ENCODE measurements at places on chromosomes 1 and 21. TPM values are rescaled to one million over a fixed set of nuclear protein-coding genes. Genes with fewer than 3 reads are reported as not detected.

DNA sequence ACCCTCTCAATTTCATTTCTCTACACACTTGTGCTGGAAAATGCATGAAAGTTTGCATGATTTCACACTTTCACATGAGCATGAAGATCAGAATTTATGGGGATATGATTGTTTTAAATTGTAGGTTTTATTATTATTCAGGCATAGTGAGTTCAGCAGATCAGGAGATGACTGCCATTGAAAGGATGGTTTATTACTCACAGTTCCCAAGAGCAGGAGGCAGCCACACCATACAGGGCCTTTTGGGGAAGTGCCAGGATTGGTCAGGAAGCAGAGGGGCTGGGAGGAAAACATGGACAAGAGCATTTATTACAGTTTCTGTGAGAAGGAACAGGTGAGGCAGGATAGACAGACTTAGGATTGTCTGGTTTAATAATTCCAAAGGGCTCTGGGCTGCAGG lies 114.6 kb upstream of the KCNJ15 start:
- DNase-seq, result no peak
- H3K4me3 ChIP-seq, result no peak overlapping the region
- no peaks in the 10 kb centered on the region for H3K4me1 ChIP-seq

The ACBD3 gene
- total RNA-seq, result 20.6 TPM

The CD5L gene
- 2.0 TPM for total RNA-seq

The HSD17B7 gene
- total RNA-seq, result 58.2 TPM

- no peak overlapping the region for H3K27ac ChIP-seq
- no peaks in the 10 kb centered on the region for H3K36me3 ChIP-seq
- no peaks in the 10 kb centered on the region for H3K4me1 ChIP-seq
- H3K4me3 ChIP-seq, result no peak overlapping the region
- no peak for DNase-seq
Observed at GRCh38 chr1:3084726-3085125, 15.7 kb downstream of the PRDM16 start.

DNA sequence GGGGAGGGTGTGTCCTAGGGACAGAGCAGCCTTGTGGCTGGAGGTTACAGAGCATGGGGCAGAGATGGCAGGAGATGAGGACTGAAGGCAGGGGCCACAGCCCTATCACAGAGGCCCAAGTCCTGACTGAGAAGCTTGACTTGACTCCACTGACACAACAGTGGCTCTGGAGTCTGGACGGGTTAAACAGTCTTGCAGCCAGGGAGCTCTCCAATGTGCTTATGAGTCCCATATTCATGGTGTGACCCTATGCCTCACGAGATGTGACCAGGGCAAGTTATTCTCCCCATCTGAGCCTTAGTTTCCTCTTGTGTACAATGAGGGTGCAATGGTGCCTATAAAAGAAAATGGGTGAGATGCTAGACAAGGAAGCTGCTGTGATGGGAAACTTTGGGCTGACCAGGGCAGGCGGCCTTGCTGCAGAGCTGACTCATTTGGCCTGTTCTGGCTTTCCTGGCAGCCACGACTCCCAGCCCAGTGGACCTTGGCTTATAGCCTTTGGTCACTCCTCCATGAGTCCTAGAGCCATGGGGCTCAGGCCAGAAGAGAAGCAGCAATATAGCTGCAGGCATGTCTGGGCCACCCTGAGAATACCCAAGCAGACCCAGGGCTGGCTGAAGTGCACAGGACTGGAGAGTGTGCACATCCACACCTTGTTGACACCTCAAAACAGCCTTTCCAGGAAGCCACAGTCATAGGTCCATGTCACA lies 2.8 kb upstream of the TTC22 start:
- H3K4me1 ChIP-seq, result no peaks in the 10 kb centered on the region
- no peak overlapping the region for H3K4me3 ChIP-seq
- no peak overlapping the region for H3K27ac ChIP-seq
- H3K36me3 ChIP-seq, result no peaks in the 10 kb centered on the region

The ZP4 gene
- not detected for total RNA-seq

DNA sequence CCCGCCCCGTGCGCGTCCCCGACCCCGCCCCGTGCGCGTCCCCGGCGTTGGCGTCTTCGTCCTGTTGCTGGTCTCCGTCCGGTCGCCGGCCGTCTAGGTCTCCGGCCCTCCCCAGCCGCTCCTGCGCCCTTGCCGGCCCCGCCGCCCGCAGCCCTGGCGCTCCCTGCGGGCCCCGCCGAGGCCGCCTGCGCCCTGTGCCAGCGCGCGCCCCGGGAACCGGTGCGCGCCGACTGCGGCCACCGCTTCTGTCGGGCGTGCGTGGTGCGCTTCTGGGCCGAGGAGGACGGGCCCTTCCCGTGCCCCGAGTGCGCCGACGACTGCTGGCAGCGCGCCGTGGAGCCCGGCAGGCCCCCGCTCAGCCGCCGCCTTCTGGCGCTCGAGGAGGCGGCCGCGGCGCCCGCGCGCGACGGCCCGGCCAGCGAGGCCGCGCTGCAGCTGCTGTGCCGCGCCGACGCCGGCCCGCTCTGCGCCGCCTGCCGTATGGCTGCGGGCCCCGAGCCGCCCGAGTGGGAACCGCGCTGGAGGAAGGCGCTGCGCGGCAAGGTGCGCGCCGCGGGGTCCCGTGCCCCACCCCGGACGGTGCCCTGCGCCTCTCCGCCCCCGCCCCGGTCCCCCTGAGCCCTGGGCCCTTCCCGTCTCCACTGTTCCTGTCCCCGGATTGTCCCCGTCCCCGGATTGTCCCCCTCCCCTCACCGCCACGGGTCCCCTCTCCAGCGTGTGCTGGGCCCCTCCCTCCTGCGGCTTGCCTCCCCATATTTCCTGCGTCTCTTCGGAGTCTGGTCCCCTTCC lies at the start of gene RNF187:
RNF187 (plus strand) TSS at position 47 of the 789 bp plus-strand sequence.
- peaks cover 39% of the 10 kb centered on the region for H3K4me1 ChIP-seq
- peak; percentile 81 for DNase-seq

The SERPINC1 gene
- 0.26 TPM for total RNA-seq

GRCh38 chr1:71101839-71102376 lies 21.1 kb upstream of the ZRANB2 start:
- H3K4me3 ChIP-seq, result no peak overlapping the region
- no peaks in the 10 kb centered on the region for H3K4me1 ChIP-seq
- no peak for DNase-seq

GRCh38 chr1:234697015-234697414 lies 87.0 kb upstream of the IRF2BP2 start:
- H3K4me3 ChIP-seq, result no peak overlapping the region
- DNase-seq, result no peak
- H3K27ac ChIP-seq, result no peak overlapping the region
- H3K4me1 ChIP-seq, result no peaks in the 10 kb centered on the region
- H3K36me3 ChIP-seq, result no peaks in the 10 kb centered on the region

The GPR3 gene
- total RNA-seq, result 3.6 TPM

GRCh38 chr1:69702085-69702484 lies 134.4 kb downstream of the LRRC7 start:
- no peaks in the 10 kb centered on the region for H3K27me3 ChIP-seq
- no peak for DNase-seq
- H3K27ac ChIP-seq, result no peak overlapping the region
- no peaks in the 10 kb centered on the region for H3K4me1 ChIP-seq
- H3K36me3 ChIP-seq, result no peaks in the 10 kb centered on the region

The GSTM5 gene
- not detected for total RNA-seq

The FCMR gene
- not detected for total RNA-seq

GRCh38 chr1:238606457-238606856 lies 715.7 kb upstream of the ZP4 start:
- no peaks in the 10 kb centered on the region for H3K4me1 ChIP-seq
- no peaks in the 10 kb centered on the region for H3K27me3 ChIP-seq
- H3K27ac ChIP-seq, result no peak overlapping the region
- H3K4me3 ChIP-seq, result no peak overlapping the region

GRCh38 chr1:102724741-102725140 lies 383.6 kb downstream of the COL11A1 start:
- H3K4me3 ChIP-seq, result no peak overlapping the region
- H3K36me3 ChIP-seq, result no peaks in the 10 kb centered on the region
- DNase-seq, result no peak
- H3K27ac ChIP-seq, result no peak overlapping the region

DNA sequence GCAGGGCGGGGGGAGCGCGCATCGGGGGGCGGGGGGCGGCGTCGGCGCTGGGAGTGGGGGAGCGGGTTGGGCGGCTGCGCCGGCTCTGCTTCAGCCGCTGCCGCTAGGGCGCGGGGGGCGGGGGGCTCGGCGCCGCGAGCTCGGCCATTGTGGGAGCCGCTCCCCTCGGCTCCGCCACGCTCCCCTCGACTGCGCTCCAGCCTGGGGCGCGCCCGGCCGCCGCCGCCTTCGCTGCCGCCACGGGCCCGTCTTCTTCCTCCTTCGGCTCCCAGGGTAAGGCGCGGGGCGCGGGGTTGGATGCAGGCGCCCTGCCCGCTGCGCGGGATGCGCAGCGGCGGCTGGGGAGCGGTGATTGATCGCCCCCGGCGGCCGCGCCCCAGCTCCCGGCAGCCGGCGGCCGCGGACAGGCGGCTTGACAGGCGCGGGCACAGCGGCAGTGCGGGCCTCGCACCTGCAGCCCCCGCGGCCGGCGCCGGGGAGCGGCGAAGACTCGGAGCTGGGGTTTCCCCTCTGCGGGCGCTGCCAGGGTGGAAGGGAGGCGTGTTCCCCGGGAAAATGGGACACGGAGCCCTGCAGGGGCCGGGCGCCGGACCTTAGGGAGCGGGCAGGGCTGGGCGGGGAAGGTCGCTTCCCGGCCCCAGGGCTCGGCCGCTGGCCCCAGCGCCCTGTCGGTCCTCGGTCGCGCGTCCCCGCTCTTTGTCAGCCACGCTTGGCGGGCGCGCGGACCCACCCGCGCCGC lies 55.3 kb downstream of the NDUFS5 start:
- no peaks in the 10 kb centered on the region for H3K4me1 ChIP-seq
- DNase-seq, result no peak
- H3K36me3 ChIP-seq, result no peaks in the 10 kb centered on the region
- H3K4me3 ChIP-seq, result no peak overlapping the region
- no peak overlapping the region for H3K27ac ChIP-seq

DNA sequence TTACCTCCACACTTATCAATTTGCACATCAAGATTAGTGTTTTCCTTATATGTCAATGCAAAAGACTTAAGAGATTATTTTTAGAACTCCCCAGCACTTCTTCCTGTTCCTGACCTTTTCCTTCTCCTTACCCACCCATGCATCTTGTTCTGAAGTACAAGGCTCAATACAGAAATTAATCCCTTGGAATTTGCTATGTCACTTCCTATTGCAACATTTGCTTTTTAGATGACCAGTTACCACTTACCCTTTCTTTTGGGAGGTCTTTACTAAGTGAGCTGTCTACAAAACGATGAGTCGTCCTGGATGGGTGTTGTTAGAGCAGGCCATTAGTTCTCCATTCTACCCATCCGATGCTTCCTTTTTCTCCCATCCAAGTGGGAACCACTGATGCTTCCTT lies 221.2 kb downstream of the FMN2 start:
- no peak overlapping the region for H3K4me3 ChIP-seq
- H3K4me1 ChIP-seq, result no peaks in the 10 kb centered on the region
- DNase-seq, result no peak
- no peaks in the 10 kb centered on the region for H3K36me3 ChIP-seq
- H3K27me3 ChIP-seq, result no peaks in the 10 kb centered on the region

GRCh38 chr1:225631021-225631663 lies 21.8 kb downstream of the ENAH start:
- no peaks in the 10 kb centered on the region for H3K27me3 ChIP-seq
- no peak for DNase-seq
- no peaks in the 10 kb centered on the region for H3K4me1 ChIP-seq
- H3K4me3 ChIP-seq, result no peak overlapping the region

DNA sequence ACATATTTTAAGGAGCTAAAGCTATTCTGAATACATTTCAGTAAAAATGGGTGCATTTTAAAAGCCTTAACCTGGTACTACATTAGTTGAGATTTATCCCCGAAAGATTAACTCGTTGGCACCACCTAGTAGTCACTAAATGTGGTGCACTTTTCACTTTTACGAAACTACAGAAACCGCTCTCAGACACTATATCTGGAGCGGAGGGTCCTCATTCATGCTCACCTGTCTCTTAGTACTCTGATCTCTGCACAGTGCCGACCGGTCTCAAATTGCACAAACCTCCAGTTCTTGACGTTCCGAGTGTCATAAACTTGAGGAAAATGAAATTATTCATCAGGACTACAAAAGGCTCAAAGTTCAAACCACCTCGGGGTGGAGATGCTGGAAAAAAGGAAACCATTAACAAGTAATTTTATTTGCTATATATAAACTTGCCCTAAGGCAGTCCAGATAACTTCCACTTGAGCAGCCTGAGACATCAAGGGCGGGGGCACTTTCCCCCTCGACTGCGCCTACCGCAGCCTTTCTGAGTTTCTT lies 722 bp downstream of the LZIC start:
- H3K36me3 ChIP-seq, result no peaks in the 10 kb centered on the region
- peak overlapping the region; percentile 79 for H3K4me3 ChIP-seq
- H3K4me1 ChIP-seq, result peaks cover 17% of the 10 kb centered on the region
- H3K27ac ChIP-seq, result peak overlapping the region; percentile 52
- peak; percentile 81 for DNase-seq

DNA sequence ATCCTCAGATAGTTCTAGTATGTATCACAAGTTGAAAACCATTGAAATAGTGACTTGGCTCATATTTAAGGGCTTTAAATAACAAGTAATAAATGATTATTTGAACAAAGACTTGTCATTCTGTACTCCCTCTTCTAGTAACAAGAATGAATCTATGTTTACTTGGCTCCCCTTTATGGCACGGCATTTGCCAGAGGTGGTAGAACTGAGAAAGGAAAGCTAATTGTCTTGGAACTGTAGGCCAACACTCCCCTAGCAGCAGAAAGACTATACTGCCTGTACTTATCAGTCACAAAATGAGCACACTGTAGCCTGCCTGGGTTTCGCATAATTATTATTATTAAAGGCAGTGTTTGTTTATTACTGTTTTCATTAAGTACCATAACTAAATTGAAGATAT lies 29.6 kb upstream of the SMYD2 start:
- H3K27me3 ChIP-seq, result no peaks in the 10 kb centered on the region
- H3K36me3 ChIP-seq, result no peaks in the 10 kb centered on the region
- no peak overlapping the region for H3K27ac ChIP-seq

The HSPG2 gene
- not detected for total RNA-seq

All from Karpas-422 (cell line).